Activated naive CD4-positive, alpha-beta T cell (primary cell): ENCODE measurements at places on chromosomes 11 and 22.

- no peak for DNase-seq
Measured at GRCh38 chr11:93145390-93145915, 52.3 kb downstream of the SLC36A4 start.

GRCh38 chr11:73335204-73335923, 27.3 kb downstream of the ARHGEF17 start:
- DNase-seq, result peak; percentile 60

DNA sequence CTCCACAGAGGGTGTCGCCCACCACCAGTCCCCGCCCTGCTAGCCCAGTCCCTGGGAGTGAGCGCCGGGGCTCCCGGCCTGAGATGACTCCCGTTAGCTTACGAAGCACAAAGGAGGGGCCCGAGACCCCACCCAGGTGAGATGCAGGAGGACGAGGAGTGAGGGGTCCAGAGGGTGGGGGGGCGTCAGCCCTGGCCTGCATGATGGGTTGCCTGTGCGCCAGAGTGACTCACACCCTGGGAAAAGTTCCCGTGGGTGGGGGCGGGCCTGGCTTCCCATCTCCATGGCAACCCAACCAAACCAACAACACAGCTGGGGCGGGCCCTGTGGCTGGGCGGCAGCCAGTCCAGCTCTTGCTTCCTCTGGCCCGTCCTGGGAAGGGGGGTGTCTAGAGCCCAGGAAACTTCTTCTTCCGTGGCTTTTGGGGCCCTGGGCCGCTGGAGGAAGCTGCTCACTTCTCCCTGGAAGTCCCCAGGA, 4.5 kb downstream of the GAS2L1 start:
- no peak for DNase-seq

DNA sequence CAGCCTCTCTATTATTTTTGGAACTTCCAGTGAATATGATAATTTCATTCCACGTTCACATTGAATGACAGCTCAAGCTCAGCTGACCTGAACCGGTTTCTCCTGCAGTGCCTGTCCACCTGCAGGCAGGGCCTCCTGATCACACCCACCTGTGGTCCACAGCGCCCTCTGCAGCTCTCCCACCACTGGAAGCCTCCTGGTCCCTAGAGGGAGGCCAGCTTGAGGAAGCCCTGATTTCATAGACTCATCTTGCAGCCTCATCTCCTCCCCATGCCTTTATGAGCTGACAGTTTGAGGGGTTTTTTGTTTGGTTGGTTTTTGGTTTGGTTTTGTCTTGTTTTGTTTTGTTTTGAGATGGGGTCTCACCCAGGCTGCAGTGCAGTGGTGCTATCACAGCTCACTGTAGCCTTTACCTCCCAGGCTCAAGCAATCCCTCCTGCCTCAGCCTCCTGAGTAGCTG, 29.9 kb upstream of the MALAT1 start:
- no peak for DNase-seq

DNA sequence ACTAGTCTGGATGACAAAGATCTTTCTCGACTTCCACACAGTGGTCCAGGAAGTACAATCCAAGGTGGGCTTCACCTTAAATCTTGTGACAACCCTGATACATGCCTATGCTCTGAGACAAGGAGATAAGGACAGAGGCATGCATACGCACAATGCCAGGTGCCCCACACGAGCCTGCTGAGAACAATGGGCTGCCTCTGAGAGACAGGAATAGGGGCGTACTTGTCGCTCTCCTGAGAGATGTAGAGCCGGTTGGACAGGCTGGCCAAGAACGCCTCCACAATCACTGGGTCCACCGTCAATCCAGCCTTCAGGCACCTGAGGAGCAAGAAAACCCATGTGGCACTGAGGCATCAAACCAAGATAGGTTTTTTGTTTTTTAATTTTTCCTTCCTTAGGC, 25.5 kb downstream of the SERPIND1 start:
- no peak for DNase-seq

GRCh38 chr11:9462806-9463537, 2.2 kb downstream of the ZNF143 start:
- no peak for DNase-seq

- DNase-seq, result no peak
Measured at GRCh38 chr11:11979488-11980117, 28.8 kb downstream of the DKK3 start.

- no peak for DNase-seq
Measured at GRCh38 chr22:17862646-17863181, 88.4 kb upstream of the BID start.

GRCh38 chr11:26194881-26195280, 137.0 kb upstream of the ANO3 start:
- DNase-seq, result no peak

GRCh38 chr11:35064114-35064800, 74.7 kb upstream of the CD44 start:
- DNase-seq, result no peak

- DNase-seq, result no peak
Measured at GRCh38 chr11:12122083-12122482, 11.7 kb downstream of the MICAL2 start.

- no peak for DNase-seq
Measured at GRCh38 chr11:13152736-13153541, 124.7 kb upstream of the BMAL1 start.

- DNase-seq, result no peak
Measured at GRCh38 chr11:63536669-63537292, at the start of gene PLAAT4. TSS of gene PLAAT4 (plus strand) at chr11:63536808. CDS start at chr11:63536869, 61 bp downstream.

DNA sequence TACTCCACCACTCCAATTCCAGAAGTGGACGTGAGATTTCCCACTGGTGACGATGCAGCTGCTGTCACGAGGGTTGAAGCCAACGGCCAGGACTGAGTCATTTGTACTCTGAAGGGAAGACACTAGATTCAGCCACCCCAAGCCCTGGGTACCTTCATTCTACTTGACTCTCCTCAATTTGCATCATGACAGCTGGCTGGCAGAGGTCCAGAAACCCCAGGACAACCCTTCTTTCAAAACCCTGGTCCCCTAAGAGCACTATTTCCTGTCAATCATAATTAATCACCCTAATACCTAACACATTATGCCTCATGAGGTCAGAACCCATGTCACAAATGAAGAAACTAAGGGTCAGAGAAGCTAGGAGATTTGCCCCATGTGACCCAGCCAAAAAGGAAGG, 4.9 kb downstream of the EML3 start:
- DNase-seq, result no peak

DNA sequence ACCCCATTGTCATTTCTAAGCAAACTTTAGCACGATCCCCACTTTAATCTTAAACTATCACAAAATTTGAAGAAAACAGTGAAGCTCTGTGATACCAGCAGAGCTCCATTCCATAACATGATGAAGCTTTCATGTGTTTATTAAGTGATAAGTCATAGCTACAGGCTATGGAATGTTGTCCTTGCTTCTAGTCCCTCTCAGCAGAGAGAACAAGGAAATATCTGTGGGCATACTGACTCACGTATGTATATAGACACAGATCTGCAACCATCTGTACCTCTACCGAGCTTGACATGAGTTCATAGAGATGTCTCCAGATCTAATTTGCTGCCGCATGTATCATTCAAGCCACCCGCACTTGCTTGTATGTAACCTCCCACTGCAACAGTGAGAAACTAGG, 588.9 kb downstream of the ETS1 start:
- DNase-seq, result no peak

GRCh38 chr11:19102521-19102900, 14.5 kb upstream of the ZDHHC13 start:
- DNase-seq, result no peak

- no peak for DNase-seq
Measured at GRCh38 chr22:17217179-17217578, 2.1 kb downstream of the ADA2 start.

GRCh38 chr22:43238526-43239006, 51.6 kb upstream of the TTLL12 start:
- DNase-seq, result no peak

GRCh38 chr22:44685384-44686056, 16.5 kb upstream of the PRR5 start:
- DNase-seq, result peak; percentile 36

DNA sequence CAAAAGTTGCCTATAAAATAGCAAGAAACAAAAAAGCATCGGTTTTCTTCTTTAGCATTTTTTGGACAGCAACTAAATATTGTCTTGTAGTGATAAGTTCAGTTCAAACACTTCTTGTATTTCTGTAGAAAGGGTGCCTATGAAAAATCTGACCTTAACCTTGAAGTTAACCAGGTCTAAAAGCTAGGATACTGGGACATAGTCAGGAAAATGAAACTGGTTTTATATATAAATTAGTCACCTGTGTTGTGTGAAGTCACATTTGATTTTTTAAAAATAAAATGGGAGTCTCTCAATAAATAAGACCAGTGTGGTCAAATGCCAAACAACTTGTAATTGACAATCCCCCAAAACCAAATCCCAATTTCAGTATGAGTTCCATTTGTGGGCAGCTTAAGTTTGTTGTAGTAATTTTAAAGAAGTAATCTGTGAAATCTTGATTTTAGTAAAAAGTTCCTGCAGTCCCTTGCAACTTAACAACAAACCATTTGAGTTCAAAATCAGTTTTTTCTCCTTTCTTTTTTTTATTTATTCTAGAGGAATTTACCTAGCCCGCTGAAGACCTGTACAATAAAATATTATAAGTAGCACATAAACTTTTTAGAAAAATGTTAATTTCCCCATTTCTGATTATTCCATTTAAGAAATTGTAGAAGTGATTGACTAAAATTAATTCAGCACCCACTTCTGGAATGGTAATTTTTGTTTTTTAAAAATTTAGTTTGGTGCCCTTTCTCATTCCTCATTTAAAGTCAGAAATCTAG, 84.5 kb upstream of the PPARA start:
- DNase-seq, result no peak

- no peak for DNase-seq
Measured at GRCh38 chr11:107705027-107705426, 6.8 kb downstream of the SLN start.

- no peak for DNase-seq
Measured at GRCh38 chr11:64687204-64687603, 35.8 kb downstream of the NRXN2 start.

DNA sequence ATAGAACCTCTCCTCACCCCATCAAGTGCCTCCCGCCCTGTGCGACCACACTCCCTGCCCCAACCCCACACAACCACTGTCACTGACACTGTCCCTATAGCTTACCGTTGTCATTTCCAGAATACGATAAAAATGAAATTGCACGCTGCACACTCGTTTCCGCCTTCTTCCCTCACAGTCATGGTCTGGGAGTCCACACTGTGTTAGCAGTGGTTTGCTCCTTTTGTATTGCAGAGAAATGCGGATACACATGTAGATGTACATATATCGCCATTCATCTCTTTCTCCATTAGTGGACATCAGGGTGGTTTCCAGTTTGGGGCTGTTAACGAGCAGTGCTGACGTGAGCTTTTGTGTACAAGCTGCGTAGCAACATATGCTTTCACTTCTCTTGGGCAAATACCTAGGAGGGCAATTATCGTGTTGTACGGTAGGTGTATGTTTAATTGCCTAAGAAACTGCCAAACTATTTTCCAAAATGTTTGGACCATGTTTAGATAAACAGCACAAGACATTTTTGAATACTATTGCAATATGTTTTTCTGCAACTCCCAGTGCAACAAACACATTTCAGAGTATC, 59.2 kb upstream of the CD5 start:
- no peak for DNase-seq

DNA sequence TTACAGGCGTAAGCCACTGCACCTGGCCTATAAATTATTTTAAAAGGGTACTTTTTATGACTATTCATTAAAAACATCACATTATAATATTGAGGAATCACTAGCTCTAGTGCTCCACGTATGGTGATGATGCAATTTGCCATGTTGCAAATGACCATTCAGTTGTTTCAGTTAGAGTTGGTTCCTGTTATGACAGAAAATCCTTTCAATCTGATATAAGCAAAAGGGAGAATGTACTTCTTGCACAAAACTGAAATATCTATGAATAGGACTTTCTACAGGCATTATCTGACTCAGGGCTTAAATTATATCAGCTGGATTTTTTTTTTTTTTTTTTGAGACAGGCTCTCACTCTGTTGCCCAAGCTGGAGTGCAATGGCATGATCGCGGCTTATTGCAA, 45.6 kb upstream of the RRM1 start:
- DNase-seq, result no peak

DNA sequence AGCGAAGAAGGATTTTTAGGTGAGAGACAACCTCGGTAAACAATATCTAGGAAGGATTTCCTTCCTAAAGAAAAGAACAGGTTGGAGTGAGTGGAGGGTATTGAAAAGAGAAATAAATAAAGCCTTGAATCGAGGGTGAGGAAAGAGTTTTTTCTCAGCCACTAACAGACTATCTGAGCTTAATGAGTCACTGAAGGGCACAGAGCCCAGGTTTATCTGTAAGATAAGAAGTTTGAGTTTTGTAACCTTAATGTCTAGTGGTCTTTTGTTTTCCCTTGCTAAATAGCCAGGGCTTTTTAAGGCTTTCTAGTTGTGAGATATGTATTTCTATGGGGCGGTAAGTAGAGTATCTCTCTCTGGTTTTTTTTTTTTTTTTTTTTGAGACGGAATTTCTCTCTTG, 394.5 kb upstream of the KIRREL3 start:
- DNase-seq, result no peak

GRCh38 chr11:45890886-45891550, 5.6 kb downstream of the MAPK8IP1 start:
- no peak for DNase-seq
